ENCODE measurements at places on chromosomes 7 and 10.

DNA sequence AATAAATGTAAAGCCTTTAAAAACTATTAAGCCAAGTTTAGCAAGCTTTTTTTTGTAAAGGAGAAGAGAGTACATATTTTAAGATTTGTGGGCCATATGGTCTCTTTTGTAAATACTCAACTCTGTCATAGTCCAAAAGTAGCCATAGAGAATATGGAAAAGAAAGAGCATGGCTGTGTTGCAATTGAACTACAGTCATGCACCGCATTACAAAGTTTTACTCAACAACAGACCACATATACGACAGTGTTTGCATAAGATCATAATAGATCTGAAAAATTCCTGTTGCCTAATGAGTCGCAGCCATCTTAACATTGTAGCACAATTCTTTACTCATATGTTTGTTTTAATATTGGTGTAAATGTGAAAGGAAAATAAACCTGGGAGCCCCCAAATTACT is 440.8 kb downstream of the HTR7 start:
- H3K27me3 ChIP-seq: no peaks in the 10 kb centered on the region
- no peak overlapping the region for H3K4me3 ChIP-seq

- H3K27ac ChIP-seq: no peak overlapping the region
- no peak for DNase-seq
- H3K27me3 ChIP-seq: no peaks in the 10 kb centered on the region
- no peaks in the 10 kb centered on the region for H3K36me3 ChIP-seq
These were observed 97.0 kb downstream of the ABLIM1 start for GRCh38 chr10:114561008-114561523.

DNA sequence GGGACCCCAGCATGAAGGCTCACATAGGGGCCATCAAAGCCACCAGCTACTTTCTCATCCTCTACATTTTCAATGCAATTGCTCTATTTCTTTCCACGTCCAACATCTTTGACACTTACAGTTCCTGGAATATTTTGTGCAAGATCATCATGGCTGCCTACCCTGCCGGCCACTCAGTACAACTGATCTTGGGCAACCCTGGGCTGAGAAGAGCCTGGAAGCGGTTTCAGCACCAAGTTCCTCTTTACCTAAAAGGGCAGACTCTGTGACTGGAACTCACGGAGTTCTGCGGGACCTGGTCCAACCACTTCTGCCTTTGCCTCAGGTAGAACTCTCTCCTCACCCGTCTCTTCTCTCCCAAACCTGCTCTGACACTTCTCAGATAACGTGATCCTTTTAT is 945 bp downstream of the TAS2R40 start:
- no peak for DNase-seq
- H3K27me3 ChIP-seq: no peaks in the 10 kb centered on the region
- no peak overlapping the region for H3K27ac ChIP-seq
- no peaks in the 10 kb centered on the region for H3K4me1 ChIP-seq

DNA sequence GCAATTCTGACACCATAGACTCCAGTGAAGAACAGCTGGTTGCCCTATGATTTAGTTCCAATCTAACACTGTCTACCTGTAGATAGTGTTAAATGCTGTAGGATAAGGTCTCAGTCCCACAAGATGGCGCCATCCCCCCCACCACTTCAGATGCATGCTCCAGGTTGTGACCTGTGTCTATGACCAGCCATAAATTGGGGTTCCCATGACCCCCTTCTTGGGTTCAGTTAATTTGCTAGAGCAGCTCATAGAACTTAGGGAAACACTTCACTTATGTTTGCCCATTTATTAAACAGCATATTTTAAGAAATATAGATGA is 13.1 kb downstream of the CCSER2 start:
- H3K4me1 ChIP-seq: peaks cover 6% of the 10 kb centered on the region
- no peaks in the 10 kb centered on the region for H3K27me3 ChIP-seq
- DNase-seq: no peak
- H3K4me3 ChIP-seq: no peak overlapping the region
- no peak overlapping the region for H3K27ac ChIP-seq

DNA sequence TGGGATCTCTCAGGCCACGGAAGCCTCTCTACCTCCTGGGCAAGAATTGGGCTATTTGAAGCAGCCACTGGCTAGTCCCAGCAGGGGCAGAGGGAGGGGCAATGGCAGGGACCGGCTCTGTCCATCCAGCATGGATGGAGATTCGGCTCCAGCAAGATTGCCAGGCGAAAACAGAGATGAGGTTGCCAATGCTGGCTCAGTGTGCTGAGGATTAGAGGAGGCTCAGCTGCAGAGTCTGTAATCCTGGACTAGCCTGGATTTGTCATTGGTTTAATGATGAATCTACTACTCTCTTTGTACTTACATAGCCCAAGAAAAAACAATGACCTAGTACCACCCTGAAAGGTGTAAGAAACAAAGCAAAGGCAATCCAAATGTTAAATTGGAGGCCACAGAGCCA is 112.2 kb upstream of the PDCD4 start:
- no peak overlapping the region for H3K4me3 ChIP-seq
- H3K27ac ChIP-seq: no peak overlapping the region
- H3K4me1 ChIP-seq: no peaks in the 10 kb centered on the region
- no peak for DNase-seq
- no peaks in the 10 kb centered on the region for H3K36me3 ChIP-seq
- H3K27me3 ChIP-seq: peaks cover 4% of the 10 kb centered on the region

DNA sequence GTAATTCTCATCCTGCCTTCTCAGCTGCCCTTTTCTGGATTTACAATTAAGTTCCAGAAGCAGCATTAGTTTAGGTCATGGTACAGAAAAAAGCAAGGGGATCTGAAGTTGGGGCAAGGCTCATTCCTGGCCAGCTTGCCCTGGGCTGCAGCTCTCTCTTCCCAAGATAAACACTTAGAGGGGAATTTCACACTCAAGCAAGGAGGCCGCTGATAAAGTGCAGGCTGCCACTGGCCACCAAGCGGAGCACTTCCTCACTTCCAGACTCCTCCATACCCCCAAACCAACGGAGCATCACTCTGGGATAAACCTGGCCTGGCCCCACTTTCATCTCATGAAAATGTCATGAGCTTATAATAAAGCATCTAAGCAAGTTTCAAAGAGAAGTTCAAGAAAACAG is 445.5 kb upstream of the MKI67 start:
- H3K4me1 ChIP-seq: no peaks in the 10 kb centered on the region
- peaks cover 26% of the 10 kb centered on the region for H3K27me3 ChIP-seq
- H3K27ac ChIP-seq: no peak overlapping the region
- H3K36me3 ChIP-seq: no peaks in the 10 kb centered on the region
- no peak for DNase-seq

DNA sequence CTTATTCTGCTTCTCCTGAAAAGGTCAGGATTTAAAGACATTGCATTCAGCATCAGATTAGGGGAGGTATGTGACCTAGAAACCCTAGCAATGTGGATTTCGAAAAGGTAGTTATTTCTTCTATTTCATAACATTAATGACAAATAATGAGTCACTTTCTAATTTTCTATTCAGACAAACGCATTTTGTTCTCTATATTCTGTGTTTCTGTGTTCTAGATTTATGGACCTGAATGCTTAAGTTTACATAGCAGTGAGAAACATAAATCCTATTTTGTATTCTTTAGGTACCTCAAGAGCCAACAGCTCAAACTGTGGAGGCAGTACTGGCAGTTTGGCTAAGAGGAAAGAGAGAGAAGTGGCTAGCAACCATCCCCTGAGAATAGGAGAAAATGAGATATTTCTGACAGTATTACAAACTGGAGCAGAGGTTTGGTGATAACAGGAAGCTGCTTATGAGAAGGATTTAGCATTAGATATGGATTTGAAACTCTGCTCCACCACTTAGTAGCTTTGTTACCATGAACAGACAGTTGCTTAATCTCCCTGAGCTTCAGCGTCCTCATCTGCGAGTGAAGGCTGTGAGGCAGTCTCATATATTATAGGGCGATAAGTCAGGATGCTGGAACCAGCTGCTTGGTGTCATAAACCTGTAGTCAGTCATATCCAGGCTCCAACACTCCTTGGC is 28.2 kb downstream of the CDK14 start:
- no peak for DNase-seq
- H3K27ac ChIP-seq: no peak overlapping the region
- H3K4me3 ChIP-seq: no peak overlapping the region
- no peaks in the 10 kb centered on the region for H3K27me3 ChIP-seq

Data from DND-41 (cell line).